ENCODE measurements at places on chromosomes 16 and 17.

DNA sequence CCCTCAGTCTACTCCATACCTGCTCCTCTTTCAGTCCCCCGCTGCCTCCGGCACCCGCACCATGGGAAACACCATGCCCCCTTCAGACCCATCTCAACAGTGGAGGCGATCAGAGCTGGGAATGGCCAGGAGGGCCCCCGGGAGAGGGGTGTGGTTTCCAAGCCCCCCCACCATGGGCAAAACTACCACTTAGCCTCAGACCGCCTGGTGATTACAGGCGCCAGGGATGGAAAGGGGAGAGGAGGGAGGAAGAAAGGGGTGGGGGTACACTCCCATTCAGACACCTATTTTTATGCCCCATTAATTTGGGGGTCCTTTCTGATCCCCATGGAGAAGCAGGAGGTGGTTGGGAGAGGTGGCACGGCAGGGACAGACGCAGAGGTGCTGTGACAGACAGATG lies at the start of gene C17orf114:
C17orf114 (minus strand) TSS at position 101 of the 400 bp plus-strand sequence.
- DNase-seq: no peak

- DNase-seq: no peak
Observed at GRCh38 chr17:75927286-75927922, 13.4 kb downstream of the FBF1 start.

DNA sequence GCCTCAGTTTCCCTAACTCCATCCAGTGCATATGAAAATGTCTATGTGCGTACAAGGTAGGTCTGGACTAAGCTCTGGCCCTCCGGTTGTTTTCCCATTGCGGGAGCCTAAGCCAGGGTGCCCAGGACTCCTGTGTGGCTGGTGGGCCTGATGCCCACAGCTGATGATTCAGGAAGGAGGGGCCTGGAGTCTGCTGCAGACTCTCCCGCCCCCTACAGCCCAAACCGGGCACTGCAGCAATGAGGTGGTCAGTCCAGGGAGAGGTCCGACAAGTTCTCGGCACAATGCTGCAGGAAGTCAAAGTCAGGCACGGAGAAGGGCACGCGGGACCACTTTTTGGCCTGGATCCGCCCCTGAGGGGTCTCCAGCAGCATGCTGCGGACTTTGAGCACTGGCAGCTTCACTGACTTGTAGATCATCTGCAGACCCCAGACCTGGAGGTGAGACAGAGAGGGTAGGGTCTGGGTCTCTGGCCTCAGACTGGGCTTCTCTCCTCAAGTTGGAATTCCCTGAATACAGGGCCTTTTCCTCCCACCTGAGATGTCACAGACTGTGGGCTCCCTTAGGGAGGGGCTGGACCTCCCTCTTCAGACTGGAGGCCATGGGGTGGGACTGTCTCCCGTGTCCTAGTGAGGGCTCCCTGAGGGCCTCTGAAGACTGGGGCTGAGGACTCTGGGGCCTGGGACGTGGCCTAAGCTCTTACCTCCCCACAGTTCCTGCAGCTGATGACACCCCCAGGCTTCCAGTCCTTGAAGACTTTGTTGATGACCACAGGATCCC lies 3.4 kb upstream of the ZNF385C start:
- DNase-seq: peak; percentile 46

DNA sequence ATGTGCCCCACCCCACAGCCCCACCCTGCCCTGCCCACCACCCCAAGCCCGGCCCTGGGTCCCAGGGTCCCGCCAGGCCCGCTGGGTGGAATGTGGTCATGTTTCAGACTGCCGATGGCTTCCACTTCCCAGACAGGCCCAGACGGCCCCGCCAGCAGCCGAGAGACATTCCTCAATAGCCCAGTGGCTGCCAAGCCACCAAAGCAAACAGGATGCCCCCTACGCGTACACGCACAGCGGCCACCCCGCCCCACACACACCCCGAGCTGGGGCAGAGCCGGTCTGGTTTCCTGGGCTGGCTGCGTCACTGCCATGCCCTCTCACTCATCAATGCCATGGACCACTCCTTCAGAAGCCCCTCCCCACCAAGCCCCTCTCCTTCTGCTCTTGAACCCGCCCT lies 1.2 kb upstream of the KRT17 start:
- DNase-seq: no peak

- DNase-seq: no peak
Observed at GRCh38 chr16:57653936-57654335, 14.2 kb upstream of the ADGRG3 start.

DNA sequence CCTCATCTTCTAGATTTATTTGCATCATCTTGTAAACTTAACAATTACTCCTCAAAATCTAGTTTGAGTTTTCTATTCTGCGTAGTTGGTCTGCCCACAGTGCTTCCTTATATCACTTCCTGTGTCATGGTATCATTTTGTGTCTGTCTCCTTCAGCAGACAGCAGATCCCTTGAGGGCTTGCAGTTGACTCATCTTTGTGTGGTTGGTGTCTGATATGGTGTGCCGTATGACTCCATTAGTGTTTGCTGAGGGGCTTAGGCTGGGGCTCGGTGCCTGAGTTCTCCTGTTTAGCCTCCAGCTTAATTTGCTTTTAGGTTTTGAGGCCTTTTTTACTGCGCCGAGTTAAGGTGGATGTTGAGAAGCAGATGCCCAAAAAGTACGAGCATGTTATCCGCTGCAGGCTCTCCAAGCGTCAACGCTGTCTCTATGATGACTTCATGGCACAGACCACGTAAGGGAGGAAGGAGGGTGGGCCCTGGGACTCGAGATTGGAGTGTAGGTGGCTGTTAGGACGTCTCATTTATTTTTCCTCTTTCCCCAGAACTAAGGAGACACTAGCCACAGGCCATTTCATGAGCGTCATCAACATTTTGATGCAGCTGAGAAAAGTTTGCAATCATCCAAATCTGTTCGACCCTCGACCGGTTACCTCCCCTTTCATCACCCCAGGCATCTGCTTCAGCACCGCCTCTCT lies 16.9 kb downstream of the SRCAP start:
- peak; percentile 25 for DNase-seq

GRCh38 chr17:7886227-7887037 lies 2.2 kb upstream of the CHD3 start:
- peak; percentile 46 for DNase-seq

DNA sequence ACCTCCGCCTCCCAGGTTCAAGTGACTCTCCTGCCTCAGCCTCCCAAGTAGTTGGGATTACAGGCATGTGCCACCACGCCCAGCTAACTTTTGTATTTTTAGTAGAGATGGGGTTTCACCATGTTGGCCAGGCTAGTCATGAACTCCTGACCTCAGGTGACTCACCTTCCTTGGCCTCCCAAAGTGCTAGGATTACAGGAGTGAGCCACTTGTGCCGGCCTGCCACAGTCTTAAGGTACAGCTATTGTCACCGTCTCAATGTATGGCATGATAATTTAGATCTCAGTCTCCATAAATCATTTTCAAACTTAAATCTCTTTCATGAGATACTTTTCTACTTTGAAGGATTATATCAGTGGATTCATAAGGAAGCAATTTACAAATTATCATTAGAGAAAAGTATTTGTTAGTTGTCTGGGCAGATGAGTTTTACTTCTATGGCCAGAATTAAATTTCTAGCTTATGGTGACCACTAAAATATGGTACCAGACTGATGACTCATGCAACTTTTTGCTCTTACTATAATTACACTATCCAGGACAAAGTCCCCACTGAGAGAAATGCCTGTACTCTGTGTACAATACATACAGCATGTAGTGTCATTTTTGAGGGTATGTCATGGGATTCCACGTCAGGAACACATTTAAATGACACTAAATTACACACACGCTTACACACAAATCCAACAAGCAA lies 1230.3 kb upstream of the GOT2 start:
- DNase-seq: no peak

DNA sequence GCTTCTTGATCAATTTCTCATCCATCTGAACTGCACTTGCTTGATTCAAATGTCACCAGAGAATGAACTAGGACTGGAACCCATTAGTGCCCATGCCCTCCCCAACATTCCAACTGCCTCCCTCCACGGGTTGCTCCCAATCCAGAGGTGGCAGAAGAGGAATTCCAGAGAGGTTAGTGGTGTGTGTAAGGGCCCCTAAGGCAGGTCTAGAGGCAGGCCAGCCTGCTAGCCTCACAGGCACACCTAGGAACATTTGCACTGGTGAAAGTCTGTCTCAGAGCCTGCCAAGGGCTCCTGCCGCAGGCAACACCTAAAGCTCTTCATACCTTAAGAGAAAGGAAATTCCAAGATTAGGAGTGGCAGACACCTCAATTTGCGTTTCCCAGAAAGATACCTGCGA lies 21.2 kb upstream of the CMTM4 start:
- no peak for DNase-seq

GRCh38 chr17:357644-358043 lies 5.0 kb upstream of the RPH3AL start:
- DNase-seq: no peak

DNA sequence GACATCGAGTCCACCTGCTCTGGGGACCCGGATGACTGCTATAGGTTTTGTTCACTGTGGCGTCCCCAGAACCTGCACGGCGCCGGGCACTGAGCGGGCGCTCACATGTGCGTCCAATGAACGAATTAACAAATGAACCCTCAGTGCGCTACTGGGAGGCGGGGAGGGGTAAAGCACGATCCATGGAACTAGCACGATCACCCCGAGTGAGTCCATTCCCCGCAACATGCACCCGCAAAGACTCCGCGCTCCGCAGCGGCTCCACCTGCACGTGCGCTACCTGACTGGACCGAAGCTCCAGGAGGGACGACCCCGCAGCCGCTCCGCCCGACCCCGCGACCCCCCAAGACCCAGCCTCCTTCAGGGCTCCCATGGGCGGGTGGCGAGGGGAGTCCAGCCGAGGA lies 491 bp downstream of the TRAP1 start:
- peak; percentile 37 for DNase-seq

DNA sequence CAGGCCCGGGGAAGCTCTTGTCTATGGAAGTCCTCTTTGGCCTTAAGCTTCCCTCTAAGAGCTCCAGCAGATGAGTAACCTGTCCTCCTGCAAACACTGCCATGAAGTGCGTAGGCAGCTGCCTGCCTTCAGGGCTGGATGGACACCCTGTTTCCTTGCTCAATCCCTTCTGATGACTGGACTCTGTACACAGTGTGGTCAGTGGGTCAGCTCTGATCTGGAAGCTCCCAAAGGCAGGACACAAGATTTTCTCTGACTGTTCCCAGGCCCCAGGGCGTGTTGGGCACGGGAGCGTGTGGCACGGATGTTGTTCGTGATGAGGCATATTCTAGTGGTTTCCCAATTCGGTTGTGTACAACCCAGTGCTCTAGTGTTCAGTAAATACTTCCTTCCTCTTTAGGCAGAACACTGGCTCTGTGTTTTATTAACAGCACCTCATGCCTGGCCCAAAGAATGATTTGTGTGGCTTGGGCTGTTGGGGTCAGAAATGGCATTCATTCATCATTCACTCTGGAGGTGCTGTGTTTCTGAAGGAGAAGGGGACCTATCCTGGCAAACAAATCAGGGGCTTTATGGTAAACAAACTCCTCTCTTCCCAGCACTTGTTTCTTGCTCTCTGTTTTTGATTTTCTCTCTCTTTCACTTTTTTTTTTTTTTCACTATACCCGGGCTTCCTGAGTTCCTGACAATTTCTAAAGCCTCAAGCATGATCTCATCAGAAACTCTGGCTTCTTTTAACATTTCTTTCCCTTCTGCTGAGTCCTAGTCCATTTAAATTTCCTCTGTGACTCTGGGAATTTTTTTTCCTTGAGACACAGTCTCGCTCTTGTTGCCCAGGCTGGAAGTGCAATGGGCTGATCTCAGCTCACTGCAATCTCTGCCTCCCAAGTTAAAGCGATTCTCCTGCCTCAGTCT lies 12.0 kb upstream of the RNF157 start:
- DNase-seq: no peak
